Naive thymus-derived CD8-positive, alpha-beta T cell (primary cell): ENCODE measurements at places on chromosomes 12 and 14.

DNA sequence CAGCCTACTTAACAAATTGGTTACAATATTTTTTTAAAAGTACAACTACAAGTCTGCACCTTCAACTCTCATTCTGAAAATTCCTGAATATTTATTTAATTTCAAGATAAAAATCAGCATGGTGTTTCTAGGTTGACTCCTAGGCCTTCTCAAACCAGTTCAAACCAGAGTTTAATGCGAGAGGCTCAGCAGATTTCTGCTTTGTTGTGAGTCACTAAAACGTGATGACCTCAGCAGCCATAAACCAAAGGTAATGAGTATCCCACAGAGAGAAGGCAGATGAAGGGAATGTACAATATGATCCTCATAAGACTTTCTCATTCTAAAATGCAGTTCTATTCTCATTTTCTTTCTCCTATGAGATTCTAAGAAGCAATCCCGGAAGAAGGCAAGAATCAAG, 1.5 kb downstream of the PRDM4 start:
- DNase-seq = no peak

- no peak for DNase-seq
Measured at GRCh38 chr14:32358781-32359180, 29.7 kb downstream of the AKAP6 start.

GRCh38 chr12:94761559-94761958, 111.2 kb upstream of the TMCC3 start:
- DNase-seq = no peak

DNA sequence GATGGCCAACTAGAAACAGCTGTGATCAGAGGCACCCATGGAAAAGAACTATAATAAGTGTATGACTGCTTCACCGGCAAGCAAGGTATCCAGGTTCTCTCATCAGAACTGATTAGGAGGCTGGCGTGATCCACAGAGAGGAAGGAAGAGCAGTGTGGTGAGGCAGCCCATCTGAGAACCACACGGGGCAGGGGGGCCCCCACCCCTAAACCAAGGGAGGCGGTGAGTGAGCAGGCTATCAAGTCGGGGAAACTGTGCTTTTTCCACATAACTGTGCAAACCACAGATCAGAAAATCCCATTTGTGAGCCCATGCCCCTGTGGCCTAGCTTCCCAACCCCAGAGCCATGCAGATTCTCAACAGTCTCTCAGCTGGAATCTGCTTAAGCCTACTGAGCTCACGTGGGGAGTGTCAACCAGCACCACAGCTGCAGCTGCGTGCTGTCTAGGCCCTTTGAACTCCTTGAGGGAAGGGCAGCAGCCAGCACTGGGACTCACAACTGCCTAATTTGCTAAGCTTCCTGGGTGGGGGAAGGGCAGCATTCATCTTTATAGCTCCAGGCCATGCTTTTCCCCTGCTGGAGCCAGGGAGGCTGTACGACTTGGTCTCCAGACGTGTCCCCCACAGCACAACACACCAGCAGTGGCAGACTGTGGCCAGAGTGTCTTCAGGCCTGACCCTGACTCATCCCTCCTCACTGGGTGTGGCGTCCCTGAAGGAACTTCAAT, 444.4 kb upstream of the ATP2B1 start:
- no peak for DNase-seq

DNA sequence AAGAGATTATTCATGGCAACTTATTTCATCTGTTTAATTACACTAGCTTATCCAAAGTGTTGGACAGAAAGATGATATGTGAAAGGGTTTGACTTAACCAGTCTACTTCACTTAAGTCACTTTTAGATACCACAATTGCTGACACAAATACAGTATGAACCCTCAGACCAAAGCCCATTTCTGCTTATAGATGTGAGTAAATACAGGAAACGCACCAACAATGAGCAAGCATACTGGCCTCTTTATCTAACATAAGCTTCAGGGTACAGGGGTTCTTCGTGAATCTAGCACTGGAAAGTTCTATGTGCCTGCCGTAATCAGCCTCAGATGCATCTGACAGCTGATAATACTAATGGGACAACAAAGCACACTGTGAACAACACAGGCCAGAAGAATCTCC, 209.6 kb downstream of the MED13L start:
- no peak for DNase-seq

GRCh38 chr14:31835049-31835448, 242.1 kb upstream of the ARHGAP5 start:
- DNase-seq = no peak

GRCh38 chr14:21069388-21070082, 569 bp upstream of the ARHGEF40 start:
- no peak for DNase-seq

DNA sequence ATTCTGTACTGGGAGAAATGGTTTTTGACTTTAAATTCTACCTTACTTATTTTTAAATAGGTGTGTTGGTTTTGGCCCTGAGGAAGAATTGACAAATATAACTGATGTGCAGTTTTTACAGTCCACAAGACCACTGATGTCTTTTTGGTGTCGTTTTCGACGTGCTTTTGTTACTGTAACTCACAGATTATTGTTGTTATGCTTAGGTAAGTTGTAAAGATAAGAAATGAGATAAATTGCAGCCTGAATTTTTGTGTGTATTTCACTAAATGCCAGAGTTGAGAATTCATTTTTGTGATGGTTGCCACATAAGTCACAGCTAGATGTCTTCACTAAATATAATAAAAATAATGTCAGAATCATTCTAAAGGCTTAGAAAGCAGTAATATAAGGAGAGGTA, 39.9 kb upstream of the MSRB3 start:
- DNase-seq = no peak

GRCh38 chr12:107903341-107904061, 129.0 kb downstream of the ASCL4 start:
- DNase-seq = no peak

DNA sequence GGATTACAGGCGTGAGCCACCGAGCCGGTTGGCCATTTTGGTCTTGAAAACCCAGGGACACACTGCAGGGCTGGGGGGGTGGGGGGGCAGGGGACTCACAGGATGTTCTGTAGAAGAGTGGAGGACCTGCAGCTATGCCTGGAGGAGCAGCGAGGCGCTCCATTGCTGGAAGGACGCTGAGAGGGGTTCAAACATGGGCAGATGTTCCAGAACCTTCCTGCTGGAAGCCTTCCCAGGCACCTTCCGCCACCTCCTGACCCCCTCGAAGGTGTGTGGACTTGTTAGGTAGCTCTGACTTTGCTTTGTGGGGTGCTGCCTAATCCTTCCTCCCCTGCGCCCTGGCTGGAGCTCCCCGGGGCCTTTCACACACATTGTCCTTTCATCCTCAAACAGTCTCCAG, 19.6 kb upstream of the PPP1R13B start:
- no peak for DNase-seq

DNA sequence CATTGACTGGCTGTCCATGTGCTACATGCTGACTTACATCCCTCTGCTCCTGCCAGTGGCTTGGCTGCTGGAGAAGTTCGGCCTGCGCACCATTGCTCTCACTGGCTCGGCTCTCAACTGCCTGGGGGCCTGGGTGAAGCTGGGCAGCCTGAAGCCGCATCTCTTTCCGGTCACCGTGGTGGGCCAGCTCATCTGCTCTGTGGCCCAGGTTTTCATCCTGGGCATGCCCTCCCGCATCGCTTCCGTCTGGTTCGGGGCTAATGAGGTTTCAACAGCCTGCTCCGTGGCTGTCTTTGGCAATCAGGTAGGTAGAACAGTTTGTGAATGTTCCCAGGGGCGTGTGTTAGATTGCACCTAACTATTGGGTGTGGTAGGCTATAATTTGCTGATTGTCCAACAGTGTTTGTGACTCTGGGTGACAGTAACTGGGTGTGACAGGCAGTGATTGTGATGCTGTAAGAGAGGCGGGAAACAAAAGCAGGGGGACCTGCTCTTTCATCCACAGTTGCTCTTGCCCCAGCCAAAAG, 981 bp downstream of the FLVCR2 start:
- no peak for DNase-seq

DNA sequence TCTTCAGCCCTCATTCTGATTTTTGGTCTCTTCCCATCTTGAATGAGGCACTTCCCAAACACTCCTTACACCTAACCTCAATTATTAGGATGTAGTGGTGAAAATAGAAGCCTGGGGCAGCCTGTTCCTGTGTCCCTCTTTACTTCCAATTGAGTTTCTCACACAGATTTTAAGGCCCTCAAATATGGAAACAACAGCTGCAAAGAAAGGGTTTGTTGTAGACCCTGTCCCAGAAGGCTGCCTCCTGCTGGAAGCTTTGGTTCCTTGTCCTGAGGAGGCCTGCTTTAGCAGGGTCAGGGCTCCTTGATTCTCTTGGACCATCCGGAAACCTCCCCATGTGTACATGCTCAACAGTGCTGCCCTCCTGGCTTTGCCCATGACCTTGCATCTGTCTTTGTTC, 101.3 kb downstream of the TGFB3 start:
- no peak for DNase-seq

DNA sequence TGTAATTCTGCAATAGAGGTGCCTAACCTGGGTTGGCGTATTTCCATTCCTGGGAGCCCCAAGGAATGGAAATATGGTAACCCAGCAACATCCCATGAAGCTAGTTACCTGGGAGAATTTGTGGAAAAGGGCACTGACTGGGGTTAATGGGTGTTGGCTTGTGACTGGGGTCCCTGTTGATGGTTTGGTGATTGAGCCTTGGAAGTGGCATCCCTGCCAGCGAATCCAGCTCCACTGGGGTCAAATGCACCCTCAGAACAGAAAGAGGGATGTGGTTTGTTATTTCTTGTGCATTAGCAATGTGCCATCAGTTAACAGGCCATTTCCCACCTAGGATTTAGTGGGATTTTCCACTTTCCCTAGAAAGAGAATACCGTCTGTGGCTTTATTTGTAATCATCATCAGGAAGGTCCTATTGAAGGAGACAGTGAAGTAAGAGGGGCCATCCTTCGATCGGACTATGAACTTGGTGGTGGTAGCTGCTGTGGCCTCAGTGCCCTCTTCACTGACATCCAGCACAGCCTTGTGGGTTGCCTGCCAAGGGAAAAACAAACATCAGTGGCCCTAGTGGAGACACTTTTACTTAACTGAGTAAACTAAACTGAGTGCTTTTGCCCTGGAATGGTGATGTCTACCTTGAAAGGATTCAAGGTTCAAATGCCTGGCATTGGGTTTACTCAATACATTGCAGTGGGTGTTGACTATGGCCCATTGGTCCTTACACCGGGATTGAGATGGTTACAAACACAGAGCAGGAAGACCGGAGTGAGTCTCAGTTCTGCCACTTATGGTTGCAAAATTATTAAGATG, 10.4 kb upstream of the SERPINA11 start:
- no peak for DNase-seq

DNA sequence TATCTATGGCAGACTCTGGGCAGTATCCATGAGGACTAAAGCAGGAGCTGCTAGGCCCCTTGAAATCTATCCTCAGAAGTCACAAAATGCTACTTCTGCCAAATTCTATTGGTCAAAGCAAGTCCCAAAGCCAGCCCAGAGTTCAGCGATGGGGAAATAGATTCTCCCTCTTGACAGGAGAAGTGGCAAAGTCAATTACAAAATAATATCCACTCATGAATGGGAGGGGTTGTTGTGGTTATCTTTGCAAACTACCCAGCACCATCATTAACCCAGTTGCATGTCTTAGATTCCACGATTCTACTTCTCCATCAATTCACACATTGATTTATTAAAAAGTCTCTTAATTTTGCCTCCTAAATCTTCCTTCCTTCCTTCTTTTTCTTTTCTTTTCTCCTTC, 30.7 kb upstream of the STXBP6 start:
- DNase-seq = no peak

DNA sequence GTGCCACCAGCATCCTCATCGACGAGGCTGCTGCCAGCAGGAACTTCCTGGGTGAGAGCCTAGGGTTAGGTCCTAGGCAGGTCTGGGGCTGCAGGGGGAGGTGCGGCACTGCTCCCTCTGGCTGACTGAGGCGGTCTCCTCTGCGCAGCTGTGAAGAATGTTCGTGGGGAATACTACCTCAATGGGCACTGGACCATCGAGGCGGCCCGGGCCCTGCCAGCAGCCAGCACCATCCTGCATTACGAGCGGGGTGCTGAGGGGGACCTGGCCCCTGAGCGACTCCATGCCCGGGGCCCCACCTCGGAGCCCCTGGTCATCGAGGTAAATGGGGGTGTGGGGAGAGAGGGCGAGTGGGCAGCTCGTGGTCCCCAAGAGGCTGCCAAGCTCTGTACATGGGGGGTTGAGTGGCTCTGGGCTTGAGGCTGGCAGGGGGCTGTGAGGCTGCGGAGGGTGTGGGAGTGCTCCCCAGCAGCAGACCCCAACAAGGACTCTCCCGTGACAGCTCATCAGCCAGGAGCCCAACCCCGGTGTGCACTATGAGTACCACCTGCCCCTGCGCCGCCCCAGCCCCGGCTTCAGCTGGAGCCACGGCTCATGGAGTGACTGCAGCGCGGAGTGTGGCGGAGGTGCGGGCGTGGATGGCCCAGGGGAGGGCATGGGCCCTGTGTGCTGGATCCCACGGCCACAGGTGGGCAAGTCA, 14.4 kb downstream of the PAPLN start:
- DNase-seq = no peak

DNA sequence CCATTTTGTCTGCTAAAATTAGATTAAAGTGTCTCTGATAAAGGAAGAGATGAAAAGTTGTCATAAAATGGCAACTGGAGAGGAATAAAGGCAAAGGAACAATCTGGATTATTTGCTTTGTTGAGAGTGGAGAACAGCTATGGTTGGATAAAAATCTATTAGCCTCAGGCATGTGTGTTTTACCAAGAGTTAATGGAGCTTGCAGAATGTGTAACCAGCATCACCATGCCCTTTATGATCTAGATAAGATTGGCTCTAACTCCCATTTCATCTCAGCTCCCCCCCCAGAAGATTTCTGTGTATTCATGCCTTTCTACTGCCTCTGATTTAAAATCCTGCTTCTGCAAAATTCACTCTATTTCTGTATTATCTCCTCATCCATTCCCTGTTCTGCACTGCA, 93.8 kb downstream of the GALC start:
- DNase-seq = no peak

DNA sequence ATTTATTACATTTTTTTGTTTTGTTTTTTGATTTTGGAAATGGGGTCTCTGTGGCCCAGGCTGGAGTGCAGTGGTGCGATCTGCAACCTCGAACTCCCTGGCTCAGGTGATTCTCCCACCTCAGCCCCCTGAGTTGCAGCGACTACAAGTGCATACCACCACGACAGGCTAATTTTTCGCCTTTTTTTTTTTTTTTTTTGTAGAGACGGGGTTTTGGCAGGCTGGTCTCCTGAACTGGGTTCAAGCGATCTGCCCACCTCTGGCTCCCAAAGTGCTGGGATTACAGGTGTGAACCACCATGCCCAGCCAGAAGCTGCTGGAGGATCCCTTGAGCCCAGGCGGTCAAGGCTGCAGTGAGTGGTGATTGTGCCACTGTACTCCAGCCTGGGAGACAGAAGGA, 2.3 kb downstream of the MON2 start:
- DNase-seq = no peak

DNA sequence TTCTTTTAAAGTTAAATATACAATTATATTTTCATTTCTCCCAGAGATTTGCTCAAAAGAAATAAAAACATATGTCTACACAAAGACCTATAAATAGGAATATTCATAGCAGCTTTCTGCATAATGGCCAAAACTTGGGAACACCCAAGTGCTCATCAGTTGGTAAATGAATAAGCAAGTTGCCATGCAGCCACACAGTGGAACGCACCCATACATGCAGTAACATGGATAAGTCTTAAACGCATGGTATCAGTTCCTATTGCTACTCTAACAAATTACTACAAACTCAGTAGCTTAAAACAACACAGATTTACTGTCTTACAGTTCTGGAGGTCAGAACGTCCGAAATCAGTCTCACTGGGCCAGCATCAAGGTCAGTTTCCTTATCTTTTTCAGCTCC, 78.5 kb downstream of the DPF3 start:
- no peak for DNase-seq

GRCh38 chr14:64253672-64254071, 40.5 kb downstream of the ESR2 start:
- no peak for DNase-seq

- DNase-seq = no peak
Measured at GRCh38 chr12:68904351-68904962, 28.5 kb downstream of the CPM start.
